ENCODE measurements at places on chromosomes 2 and 18.
A peak's percentile ranks its signal among the peaks of the same experiment; 100 is the strongest.

DNA sequence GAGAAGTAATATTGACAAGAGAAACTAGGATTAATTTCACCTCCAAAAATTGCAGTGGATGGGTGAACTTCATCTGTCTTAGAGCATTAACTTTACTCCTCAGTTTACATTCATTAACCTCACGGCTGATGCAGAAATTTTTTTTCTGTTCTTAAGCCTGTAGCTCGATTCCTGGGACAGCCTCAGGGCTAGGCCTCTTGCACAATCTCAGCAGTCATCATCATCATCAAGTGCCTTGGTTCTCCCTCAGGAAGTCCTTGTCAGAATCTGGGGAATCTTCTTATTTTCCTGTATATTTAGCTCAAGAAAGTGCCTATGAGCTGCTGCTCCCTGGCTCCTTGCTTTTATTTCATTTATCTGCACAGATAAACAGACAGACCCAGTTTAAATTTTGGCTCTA is 1272.2 kb upstream of the LRRTM1 start:
- DNase-seq, result no peak

GRCh38 chr2:42754021-42754775 is 9.7 kb downstream of the OXER1 start:
- no peak for DNase-seq

DNA sequence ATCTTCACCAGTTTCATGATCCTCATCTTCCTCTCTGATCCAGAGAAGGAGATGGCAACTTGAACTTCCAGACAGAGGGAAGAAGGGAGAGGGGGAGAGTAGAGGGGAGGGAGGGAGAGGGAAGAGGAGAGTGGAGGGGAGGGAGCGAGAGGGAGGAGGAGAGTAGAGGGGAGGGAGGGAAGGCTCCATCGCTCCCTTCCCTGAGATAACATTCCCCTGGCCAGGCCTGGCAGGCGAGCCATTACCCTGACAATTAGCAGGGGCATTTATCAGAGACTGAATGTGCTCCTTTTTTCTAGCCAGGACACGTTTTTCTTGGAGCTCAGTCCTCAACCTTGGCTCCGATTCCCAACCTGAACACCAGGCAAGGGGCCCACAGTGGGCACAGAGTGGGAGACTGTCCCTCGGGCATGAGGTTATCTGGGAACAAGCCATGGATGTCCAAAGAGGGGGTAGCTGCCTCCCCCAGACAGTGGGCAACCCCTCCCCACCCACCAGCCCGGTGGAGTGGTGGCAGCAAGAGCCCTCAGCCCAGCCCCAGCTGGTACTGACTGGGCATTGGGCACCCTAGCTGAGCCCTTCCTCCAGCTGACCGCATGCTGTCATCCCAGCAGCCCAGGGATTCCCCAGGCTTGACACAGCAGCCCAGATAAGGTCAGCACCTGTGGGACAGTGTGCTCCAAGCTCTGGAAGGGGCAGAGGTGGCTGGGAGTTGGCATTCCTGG is 81.8 kb downstream of the TNS1 start:
- DNase-seq, result no peak

- DNase-seq, result no peak
These were observed 34.1 kb upstream of the HNMT start for GRCh38 chr2:137930146-137930545.

GRCh38 chr2:119846021-119846420 is 86.3 kb downstream of the PTPN4 start:
- no peak for DNase-seq

DNA sequence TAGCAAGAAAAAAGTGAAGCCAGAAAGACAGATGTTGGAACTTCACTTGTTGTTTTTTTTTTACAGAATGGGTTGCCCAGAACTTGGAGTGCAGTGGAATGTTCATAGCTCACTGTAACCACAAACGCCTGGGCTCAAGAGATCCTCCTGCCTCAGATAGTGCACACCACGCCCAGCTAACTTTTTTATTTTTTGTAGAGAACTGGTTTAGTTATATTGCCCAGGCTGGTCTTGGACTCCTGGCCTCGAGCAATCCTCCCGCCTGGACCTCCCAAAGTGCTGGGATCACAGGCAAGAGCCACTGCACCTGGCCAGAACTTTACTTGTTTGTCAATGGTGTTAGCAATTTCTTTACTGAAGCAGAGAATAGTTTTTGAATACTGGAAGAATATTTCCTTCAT is 11.9 kb upstream of the ASPRV1 start:
- DNase-seq, result no peak

- DNase-seq, result peak; percentile 70
These were observed 4.2 kb upstream of the HOXD13 start for GRCh38 chr2:176088048-176088936.

GRCh38 chr2:225013425-225014365 is 28.6 kb downstream of the DOCK10 start:
- no peak for DNase-seq

DNA sequence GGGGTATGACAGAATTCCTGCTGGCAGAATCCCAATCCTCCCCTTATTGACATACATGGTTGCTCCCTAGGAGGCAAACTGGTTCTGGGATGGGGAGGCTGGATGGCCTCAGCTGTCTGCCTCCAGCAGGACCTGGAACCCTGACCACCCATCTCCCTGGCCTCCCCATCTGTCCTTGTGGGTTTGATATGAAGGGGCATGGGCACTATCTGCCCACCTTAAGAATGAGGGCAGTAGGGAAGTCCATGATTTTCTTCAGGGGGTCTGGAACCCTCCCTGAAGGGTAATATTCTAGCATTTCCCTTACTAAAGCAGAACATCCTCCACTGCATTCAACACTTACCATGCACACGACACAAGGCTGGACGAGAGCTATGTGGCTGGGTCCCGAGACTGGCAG is 113.6 kb downstream of the VAPA start:
- DNase-seq, result no peak

DNA sequence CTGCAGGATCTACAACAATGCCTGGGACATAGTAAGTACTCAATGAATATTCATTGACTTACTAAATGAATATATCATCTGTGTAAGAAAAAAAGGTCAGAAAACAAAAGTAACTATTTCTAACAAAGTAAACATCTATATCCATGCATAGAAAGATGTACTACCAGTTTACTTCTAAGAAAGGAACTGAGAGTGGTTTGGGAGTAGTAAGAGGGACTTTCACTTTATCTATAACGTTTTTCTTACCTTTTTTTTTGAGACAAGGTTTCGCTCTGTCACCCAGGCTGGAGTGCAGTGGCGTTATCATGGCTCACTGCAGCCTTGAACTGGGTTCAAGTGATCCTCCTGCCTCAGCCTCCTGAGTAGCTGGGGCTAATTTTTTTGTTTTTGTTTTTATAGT is 25.7 kb downstream of the DHX57 start:
- no peak for DNase-seq

DNA sequence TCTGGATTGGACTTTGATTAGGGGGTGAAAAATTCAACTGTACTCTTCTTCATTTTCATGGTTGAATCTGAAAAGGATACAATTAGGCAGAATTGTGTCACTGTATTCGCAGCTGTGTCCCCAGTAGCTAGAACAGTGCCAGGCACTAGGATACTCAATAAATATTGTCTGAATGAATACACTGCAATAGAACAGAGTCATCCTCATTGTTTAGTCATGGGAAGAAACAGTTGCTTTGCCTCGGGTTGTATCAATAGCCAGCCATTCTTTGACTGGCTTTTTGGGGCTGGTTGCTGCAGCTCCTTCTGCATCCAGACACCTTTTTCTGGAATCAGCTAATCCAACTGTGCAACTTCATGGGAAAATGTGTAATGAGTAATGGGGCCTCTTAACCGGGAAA is 18.1 kb upstream of the DYNC1I2 start:
- DNase-seq, result no peak

- no peak for DNase-seq
These were observed 96.0 kb upstream of the NEUROD1 start for GRCh38 chr2:181776336-181776735.

- DNase-seq, result no peak
These were observed 9.3 kb downstream of the NOSTRIN start for GRCh38 chr2:168811696-168812095.

DNA sequence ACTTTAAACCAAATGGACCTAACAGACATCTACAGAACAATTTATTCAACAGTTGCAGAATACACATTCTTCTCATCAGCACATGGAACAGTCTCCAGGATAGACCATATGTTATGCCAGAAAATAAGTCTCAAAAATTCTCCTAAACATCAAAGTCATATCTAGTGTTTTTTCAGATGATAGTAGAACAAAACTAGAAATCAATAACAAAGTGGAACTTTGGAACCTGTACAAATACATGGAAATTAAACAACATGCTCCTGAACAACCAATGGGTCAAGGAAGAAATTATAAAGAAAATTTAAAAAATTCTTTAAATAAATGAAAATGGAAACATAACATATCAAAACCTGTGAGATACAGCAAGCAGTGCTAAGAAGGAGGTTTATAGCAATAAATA is 194.1 kb upstream of the SIX2 start:
- no peak for DNase-seq

Data from activated CD8-positive, alpha-beta memory T cell treated with anti-CD3 and anti-CD28 coated beads, Interleukin-2, amount 50 U/mL, for 48 hours (primary cell).